ENCODE measurements at places on chromosomes 4 and X. TPM values are rescaled to one million over a fixed set of nuclear protein-coding genes. Genes with fewer than 3 reads are reported as not detected.

GRCh38 chrX:48001260-48001659, 2.5 kb downstream of the ZNF182 start:
- no peak overlapping the region for H3K4me3 ChIP-seq
- H3K36me3 ChIP-seq = no peaks in the 10 kb centered on the region
- no peaks in the 10 kb centered on the region for H3K27me3 ChIP-seq
- no peaks in the 10 kb centered on the region for H3K4me1 ChIP-seq

- DNase-seq = no peak
- H3K4me3 ChIP-seq = no peak overlapping the region
- no peak overlapping the region for H3K27ac ChIP-seq
Measured at GRCh38 chrX:150256297-150256650, 106.8 kb upstream of the MAMLD1 start.

DNA sequence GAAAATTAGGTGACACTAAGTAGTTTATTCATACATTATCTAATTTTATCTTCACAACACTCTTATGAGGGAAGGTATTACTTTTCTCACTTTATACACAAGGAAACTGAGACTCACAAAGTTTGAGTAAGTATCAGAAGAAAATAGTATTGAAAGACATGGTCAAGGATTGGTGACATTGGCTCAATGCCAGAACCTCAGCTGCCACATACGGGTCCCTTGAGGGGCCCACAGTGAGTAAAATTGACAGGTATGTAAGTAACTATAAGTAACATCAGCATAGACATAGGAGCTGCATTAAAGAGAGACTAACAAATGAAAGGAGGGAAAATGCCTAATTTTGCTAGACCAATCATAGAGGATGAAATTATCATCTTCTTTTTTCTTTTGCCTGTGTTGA, 134.1 kb downstream of the COX18 start:
- H3K4me1 ChIP-seq = peaks cover 7% of the 10 kb centered on the region
- DNase-seq = no peak
- no peaks in the 10 kb centered on the region for H3K36me3 ChIP-seq
- no peaks in the 10 kb centered on the region for H3K27me3 ChIP-seq
- no peak overlapping the region for H3K4me3 ChIP-seq

GRCh38 chrX:130330706-130331105, 9.0 kb upstream of the SLC25A14 start:
- peak; percentile 78 for DNase-seq
- no peak overlapping the region for H3K4me3 ChIP-seq
- H3K4me1 ChIP-seq = no peaks in the 10 kb centered on the region

GRCh38 chr4:57095245-57095644, 14.9 kb downstream of the IGFBP7 start:
- no peaks in the 10 kb centered on the region for H3K36me3 ChIP-seq
- no peak for DNase-seq
- 0 out of 2 replicates have a peak, but pooled peaks cover 6% of the 10 kb centered on the region for H3K4me1 ChIP-seq
- H3K27me3 ChIP-seq = no peaks in the 10 kb centered on the region
- H3K4me3 ChIP-seq = no peak overlapping the region

GRCh38 chr4:11593576-11594116, 165.0 kb upstream of the HS3ST1 start:
- no peak for DNase-seq
- no peaks in the 10 kb centered on the region for H3K36me3 ChIP-seq
- no peak overlapping the region for H3K27ac ChIP-seq
- H3K4me1 ChIP-seq = no peaks in the 10 kb centered on the region
- no peaks in the 10 kb centered on the region for H3K27me3 ChIP-seq
- no peak overlapping the region for H3K4me3 ChIP-seq

GRCh38 chr4:25198713-25199112, 35.1 kb upstream of the PI4K2B start:
- no peak overlapping the region for H3K27ac ChIP-seq
- H3K36me3 ChIP-seq = no peaks in the 10 kb centered on the region
- H3K4me1 ChIP-seq = peaks cover 7% of the 10 kb centered on the region

DNA sequence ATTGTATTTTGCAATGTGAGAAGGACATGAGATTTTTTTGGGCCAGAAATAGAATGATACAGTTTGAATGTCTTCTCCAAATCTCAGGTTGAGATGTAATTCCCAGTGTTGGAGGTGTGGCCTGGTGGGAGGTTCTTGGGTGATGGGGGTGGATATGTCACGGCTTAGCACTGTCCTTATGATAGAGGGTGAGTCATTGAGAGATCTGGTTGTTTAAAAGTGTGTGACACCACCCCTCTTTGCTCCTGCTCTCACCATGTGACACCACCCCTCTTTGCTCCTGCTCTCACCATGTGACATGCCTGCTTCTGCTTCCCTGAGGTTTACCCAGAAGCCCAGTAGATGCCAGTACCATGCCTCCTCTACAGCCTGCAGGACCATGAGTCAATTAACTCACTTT, 1226.9 kb downstream of the PCDH7 start:
- no peak for DNase-seq
- no peaks in the 10 kb centered on the region for H3K36me3 ChIP-seq
- no peaks in the 10 kb centered on the region for H3K27me3 ChIP-seq
- H3K4me3 ChIP-seq = no peak overlapping the region

DNA sequence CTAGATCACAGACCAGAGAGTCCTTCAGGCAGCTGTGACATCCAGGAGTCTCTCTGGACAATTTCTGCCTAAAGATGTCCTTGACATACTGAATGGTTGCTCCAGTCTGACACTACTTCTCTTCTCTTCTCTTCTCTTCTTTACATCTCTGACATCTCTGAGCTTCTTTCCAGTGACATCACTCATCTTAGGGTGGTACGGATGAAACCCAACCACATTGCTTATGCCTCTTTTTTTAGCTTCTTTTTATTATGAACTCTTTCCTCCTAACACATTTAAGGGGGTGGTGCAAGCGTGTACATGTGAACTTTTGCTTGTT, 39.4 kb upstream of the IRF2 start:
- no peaks in the 10 kb centered on the region for H3K36me3 ChIP-seq
- DNase-seq = no peak
- no peak overlapping the region for H3K4me3 ChIP-seq
- no peaks in the 10 kb centered on the region for H3K4me1 ChIP-seq
- no peaks in the 10 kb centered on the region for H3K27me3 ChIP-seq

- no peaks in the 10 kb centered on the region for H3K27me3 ChIP-seq
- DNase-seq = no peak
- no peak overlapping the region for H3K4me3 ChIP-seq
- no peaks in the 10 kb centered on the region for H3K36me3 ChIP-seq
- no peaks in the 10 kb centered on the region for H3K4me1 ChIP-seq
Measured at GRCh38 chrX:5306654-5307121, 922.0 kb downstream of the NLGN4X start.

GRCh38 chr4:146545102-146545501, 23.4 kb upstream of the SLC10A7 start:
- H3K36me3 ChIP-seq = no peaks in the 10 kb centered on the region
- no peak overlapping the region for H3K27ac ChIP-seq
- no peak overlapping the region for H3K4me3 ChIP-seq
- no peaks in the 10 kb centered on the region for H3K4me1 ChIP-seq
- no peak for DNase-seq
- no peaks in the 10 kb centered on the region for H3K27me3 ChIP-seq

DNA sequence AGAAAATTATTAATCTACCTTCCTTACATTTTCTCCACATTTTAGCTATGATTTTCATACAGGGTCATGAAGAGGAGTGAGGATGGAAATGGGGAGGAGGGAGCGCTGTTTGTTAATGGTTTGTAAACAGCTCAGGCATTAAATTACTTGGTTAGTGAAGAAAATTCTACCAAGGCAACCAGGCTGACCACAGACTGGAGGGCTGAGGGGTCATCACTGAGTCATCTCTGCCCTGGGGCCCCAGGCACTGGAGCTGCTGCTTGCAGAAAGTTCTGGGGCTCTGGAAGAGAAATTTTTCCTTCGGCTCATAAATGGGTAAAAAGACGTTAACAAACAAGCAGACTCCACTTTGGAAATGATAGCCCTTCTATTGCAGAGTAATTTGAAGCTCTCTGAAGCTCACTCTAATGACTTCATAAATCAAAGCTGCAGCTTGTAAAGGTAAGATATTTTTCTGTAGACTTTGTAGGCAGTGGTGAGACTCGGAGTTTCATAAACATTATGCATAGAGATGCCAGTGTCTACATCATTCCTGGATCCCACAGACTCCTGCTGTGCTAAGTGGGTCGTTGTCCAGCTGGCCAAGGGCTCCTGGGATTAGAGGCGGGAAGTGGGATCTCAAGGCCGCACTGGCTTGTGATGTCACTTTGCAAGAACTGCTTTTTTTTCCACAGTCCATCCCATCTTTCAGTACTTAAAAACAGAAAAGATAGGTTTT, 159.6 kb downstream of the PTTG2 start:
- no peak overlapping the region for H3K4me3 ChIP-seq
- no peaks in the 10 kb centered on the region for H3K36me3 ChIP-seq
- no peaks in the 10 kb centered on the region for H3K4me1 ChIP-seq
- no peak for DNase-seq

DNA sequence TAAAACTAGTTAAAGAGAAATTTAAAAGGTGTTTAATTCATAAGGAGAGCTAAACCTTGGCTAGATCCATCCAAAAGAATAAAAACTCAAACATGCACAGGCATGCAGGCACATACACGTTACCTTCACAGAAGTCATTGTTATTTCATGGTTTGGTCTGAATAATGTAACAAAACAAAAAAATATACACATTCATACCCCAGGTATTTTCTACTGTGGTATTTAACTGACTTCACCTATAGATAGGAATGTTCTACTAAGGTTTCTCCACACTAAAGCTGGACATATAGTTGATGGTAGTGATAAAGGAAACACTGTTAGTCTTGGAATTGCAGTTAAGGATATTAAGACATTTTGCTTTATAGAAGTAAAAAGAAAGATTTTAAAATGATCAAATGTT, 283.6 kb upstream of the PCDH10 start:
- H3K4me3 ChIP-seq = no peak overlapping the region
- H3K27ac ChIP-seq = no peak overlapping the region
- H3K36me3 ChIP-seq = no peaks in the 10 kb centered on the region
- no peaks in the 10 kb centered on the region for H3K4me1 ChIP-seq
- no peaks in the 10 kb centered on the region for H3K27me3 ChIP-seq

DNA sequence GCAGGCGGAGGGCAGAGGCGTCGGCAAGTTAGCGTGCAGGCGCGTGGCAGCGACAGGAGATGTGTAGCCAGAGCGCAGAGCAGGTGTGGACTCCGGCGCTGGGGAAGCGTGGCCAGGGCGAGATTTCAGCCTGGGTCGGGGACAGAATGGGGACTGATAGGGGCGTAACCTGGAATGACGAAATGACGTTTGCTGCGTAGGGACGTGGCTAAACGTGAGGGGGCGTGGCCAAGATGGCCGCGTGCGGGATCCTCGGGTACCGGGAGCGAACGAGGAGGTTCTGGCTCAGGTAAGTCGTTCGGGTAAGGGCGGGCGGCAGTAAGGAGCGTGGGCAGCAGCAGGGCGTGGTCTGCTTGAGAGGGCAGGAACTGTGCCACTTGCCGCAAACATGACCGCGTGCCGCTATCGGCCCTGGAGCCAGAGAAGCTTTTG, 10.9 kb upstream of the CLTRN start:
- H3K4me1 ChIP-seq = no peaks in the 10 kb centered on the region
- H3K27ac ChIP-seq = no peak overlapping the region
- DNase-seq = peak; percentile 79
- H3K36me3 ChIP-seq = no peaks in the 10 kb centered on the region
- peak overlapping the region; percentile 77 for H3K4me3 ChIP-seq
- no peaks in the 10 kb centered on the region for H3K27me3 ChIP-seq

DNA sequence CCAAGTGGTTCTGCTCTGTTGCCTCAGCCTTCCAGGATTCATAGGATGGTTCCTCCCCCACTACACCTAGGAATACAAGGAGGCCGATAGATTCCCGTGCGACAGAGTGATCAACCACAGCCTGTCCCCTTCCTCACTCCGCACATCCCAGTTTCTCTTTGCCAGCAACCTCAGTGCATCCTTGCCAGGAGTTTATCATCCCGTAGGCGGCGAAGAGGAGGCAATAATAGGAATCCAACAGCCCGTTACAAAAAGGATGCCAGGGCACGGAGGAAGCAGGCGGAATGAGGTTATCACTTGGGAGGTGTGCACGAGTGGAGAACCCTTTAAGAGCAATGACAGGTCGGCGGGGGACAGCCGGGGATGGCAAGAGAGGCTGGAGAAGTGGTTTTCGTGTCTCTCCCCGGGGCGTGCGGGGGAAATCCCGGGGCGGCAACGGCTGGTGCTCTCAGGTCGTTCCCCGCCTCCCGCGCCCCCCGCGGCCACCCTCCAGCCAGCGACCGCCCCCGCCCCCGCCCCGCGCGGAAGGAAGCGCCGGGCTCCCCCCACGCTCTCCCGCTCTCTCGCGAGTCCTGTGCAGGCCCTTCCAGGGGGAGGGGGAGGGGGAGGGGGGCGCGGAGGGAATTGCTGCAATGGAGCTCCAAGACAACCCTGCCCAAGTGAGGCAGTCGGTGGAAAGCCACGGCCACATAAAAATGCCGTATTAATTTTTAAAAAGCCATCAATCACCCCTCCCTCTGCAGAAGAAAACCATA, 1.6 kb downstream of the PPP3CA start:
- H3K4me3 ChIP-seq = peak overlapping the region; percentile 92
- H3K27me3 ChIP-seq = no peaks in the 10 kb centered on the region
- H3K36me3 ChIP-seq = no peaks in the 10 kb centered on the region
- DNase-seq = peak; percentile 50
- peak overlapping the region; percentile 81 for H3K27ac ChIP-seq

GRCh38 chrX:66150163-66150562, 13.9 kb upstream of the HEPH start:
- no peaks in the 10 kb centered on the region for H3K4me1 ChIP-seq

The RTL9 gene
- 0.26 TPM for total RNA-seq

The DCTD gene
- 70.9 TPM for total RNA-seq

The DIPK2B gene
- not detected for total RNA-seq

The SHOX gene
- not detected for total RNA-seq

The NHSL2 gene
- 0.39 TPM for total RNA-seq

The LEF1 gene
- total RNA-seq = 19.3 TPM

The IRS4 gene
- not detected for total RNA-seq

The CTAG2 gene
- not detected for total RNA-seq

The P2RY8 gene
- total RNA-seq = not detected

The SPINK2 gene
- not detected for total RNA-seq

The NXF2B gene
- total RNA-seq = not detected

The GPR173 gene
- total RNA-seq = 0.26 TPM

The GPR50 gene
- not detected for total RNA-seq
